ENCODE measurements at places on chromosomes 12 and 14. TPM values are rescaled to one million over a fixed set of nuclear protein-coding genes. Genes with fewer than 3 reads are reported as not detected.

The FAIM2 gene
- total RNA-seq, result 3.9 TPM

The OR4N5 gene
- total RNA-seq, result not detected

The GPR137C gene
- total RNA-seq, result 0.43 TPM

The PAPLN gene
- total RNA-seq, result 4.3 TPM

The MGP gene
- 10.6 TPM for total RNA-seq

DNA sequence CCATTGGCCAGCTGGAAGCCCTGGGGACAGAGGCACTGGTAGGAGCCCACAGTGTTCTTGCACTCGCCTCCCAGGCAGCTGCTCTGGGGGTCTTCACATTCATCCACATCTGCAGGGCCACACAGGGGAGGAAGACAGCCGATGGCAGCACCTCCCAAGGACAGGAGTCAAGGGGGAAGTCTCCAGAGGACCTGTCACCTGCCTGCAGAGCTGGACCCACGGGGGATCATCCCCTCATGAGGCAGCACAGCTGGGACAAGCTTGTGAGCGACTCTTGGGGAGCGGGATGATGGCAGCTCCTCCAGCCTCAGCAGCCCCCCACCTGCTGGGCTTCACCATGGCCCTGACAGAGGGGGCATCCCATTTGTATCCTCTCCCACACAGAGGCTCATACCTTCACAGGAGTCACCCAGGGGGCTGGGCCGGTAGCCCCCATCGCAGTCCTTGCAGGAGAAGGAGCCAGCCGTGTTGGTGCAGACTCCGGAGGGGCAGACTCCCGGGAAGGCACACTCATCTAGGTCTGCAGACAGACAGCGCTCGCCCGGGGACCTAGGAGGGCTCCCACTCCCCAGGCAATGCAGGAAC, 15.4 kb downstream of the ISCA2 start:
- no peak for DNase-seq

GRCh38 chr14:55980970-55981369, 137.2 kb upstream of the PELI2 start:
- no peak for DNase-seq

DNA sequence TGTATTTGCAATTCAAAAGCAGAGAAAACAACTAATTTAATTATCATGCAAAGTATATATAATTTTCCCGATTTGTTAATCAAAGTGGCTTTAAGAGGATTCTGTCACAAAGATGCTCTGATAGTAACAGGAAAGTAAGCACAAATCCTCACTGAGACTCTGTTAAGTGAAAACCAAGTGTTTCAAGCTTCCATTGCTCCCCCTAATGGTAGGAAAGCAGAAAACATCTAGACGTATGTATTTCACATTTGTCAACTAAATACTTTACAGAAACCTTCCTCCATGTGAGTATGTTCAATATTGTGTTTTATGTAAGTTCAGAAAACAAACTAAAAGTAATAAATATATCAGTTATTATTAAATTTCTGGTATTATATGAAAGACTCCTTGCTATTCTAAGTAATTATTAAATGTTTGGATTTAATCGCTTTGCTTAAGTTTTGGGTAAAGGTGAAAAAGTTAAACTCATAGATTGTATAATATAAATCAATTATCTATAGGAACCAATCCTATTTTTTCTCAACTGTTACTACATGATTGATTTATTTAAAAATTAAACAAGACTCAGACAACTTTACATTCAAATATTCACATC, 1.5 kb upstream of the NTS start:
- peak; percentile 65 for DNase-seq

DNA sequence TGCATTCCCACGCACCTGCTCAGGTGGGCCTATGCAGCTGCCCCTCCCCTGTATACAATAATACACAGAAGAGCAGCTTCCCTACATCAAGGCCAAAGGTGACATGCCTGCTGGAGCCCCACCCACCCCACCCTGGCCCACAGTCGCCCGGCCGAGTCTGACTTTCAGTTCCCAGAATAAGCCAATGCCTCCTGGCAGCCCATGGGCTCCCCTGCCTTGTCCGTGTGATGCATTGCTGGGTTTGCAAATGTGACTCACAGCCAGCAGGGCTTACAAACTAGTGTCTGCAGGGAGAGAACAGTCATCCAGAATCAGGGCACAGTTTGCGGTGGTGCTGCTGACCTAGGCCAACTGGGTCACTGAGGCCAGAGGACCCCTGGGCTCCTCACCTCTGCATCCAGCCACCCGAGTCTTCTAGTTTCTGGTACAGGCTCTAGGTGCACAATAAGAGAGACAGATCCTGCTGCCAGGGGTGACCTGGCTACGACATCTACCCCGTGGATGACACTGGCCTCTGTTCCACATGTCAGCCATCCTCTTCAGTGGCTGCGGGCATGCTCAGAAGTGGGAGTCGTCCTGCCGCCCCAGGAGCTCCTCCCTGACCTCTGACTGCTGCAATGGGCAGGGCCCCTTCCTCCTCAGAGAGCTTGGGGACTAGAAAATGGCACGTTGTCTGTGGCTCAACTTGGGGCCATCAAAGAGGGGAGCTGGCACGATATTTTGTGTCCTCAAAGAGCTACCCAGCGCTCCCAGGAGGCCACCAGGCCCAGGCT, 84.5 kb downstream of the CHGA start:
- DNase-seq, result peak; percentile 58

DNA sequence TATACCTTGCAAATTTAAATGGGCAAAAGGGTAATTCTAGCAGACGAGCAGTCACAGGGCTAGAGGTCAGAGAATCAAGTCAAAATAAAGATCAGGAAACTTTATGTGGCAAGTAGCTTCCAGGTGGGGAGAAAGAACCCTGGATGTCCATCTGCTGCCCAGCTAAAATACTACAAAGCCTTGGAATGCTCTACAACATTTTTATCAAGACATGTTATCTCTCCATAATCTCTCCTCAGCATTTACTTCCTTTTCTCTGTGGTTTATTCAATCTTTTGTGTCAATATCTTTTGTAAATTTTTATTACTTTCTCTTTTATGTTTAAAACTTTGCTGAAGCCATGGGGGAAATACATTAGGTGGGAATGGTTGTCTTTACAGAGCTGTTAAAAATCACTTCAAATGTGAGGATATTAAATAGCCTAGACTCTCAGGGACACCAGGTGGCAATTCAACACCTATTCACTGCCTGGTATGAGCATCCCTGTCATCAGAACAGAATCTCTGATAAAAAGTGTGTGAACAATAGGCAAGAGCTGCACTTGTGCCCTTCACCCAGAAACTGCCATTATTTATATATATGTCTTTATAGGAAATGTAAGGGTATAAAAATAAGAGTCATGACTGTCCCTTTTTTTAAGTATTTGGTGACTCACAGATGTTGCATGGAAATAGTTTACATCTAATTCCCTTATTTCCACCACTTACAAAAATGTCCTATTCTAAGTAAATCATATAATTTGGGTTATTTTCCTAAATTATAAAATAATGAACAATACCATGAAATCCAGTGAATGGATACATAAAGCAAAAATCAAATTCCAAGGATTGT, 152.9 kb downstream of the EPS8 start:
- no peak for DNase-seq

- DNase-seq, result no peak
These were observed 20.0 kb downstream of the TMED8 start for GRCh38 chr14:77356899-77357298.

DNA sequence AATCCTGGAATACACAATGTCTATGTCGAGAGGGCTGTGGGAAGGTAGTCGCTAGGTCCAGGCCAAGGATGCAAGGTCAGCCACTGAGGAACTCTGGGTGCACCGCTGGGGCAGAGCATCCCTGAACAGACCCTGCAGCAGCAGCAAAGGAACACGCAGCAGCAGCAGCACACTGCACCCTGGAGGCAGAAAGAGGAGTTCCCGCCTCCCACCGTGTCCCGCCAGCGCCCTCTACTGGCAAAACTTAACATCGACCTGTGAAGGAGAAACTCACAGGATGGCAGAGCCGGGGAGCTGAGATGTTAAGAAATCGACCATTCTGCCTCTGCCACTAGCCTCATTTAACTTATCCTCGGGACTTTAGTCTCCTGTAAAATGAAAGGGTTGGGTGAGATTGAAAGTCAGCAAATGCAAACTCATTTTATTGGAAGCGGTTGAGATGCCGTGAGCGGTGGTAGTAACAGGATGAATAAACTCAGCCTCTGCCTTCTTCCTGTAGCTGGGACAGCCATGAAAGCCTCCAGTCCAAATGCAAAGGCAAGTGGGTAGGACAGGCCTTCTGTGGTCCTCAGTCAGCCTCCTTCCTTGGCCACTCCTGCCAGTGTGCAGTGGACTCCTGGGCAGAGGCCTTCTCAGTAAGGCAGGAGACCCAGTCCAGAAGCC, 45.6 kb downstream of the STAB2 start:
- DNase-seq, result peak; percentile 58

DNA sequence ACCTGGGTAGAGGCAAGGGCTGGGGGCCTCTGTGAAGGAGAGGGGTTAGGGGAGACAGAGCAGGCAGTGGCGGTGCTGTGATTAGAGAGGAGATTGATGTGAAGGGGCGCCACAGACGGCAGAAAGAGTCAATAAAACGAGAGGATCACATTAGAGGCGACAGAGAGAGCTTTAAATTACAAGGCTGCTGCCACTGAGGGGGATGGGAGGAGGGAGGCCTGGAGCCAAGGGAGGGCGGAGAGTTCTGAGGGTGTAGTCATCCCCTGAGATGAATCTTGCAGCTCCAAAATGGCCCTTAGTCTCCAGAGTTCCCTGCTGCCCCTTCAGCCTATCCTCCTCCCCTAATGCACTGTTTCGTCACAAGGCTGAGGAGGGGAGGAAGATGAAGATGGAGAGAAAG, 12.8 kb downstream of the ZFHX2 start:
- no peak for DNase-seq

GRCh38 chr12:44709166-44709565, 166.9 kb downstream of the NELL2 start:
- DNase-seq, result no peak

DNA sequence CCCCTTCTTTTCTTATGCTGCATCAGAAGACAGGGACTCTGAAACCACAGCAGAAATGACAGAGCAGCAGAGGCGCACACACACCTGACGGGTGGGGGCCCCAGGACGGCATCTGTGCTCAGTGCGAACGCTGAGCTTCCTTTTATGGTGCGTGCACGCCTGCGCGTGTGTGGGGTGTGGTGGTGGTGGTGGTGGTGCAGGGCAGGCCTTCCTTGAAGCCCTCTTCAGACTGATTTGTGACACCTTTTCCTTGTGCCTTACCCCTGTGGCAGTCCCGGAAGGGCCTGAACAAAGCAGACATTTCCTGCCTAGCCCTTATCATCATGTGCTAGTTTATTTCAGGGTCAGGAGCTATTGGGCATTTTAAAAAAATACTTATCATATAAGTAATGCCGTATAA, 75.7 kb downstream of the TSPAN9 start:
- no peak for DNase-seq

GRCh38 chr14:20334017-20334416, 938 bp upstream of the CCNB1IP1 start:
- no peak for DNase-seq

GRCh38 chr14:24775950-24776349, 142.0 kb upstream of the GZMB start:
- DNase-seq, result no peak

- no peak for DNase-seq
These were observed 136.7 kb upstream of the FBXO33 start for GRCh38 chr14:39568809-39569538.

- DNase-seq, result peak; percentile 89
These were observed at the start of gene EID3 for GRCh38 chr12:104303538-104304151. Gene EID3, plus strand, starts transcription at chr12:104303739. Its CDS starts 196 bp downstream, at chr12:104303935.

DNA sequence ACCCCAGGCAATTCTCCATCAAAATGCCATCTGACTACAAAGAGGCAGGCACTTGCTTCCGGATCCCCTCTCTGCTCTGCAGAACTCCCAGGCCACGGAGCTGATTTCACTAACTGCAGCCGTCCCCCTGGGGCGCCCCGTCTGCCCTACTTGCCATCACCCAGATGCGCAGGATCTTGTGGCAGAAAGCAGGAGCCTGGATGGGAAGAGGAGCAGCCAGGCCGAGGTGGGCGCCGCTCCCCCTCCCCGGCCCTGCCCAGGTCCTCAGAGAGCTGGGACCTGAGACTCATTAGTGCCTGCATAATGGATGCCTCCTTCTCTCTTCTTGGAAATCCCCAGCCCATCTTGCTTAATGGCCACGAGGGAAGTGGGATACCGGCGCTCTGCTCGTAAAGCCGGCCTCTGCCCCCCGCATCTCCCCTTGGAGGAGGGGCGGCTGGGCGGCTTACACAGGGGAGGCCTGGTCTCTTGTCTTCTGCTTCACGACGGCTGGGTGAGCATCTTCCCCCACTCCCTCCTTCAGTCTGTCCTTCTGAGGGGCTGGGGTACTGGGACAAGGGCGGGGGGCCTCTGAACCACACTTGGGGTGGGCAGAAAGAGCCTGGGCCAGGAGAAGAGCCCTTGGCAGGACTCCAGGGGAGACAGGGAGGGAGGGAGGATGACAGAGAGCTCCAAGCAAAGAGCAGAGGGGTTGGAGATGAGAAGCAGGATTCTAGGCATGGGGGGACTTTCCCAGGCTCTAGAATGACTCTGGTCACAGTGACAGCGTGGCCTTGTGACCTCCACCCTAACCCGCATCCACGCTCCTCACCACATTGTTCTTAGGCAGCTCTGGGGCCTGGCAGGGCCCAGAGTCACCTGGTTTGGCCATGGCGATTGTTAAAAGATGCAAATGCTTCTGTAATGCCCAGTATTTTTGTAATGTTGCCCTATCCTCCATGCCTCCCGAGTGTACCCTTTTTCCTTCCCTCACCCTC, 19.4 kb upstream of the EML1 start:
- DNase-seq, result no peak

GRCh38 chr14:55123852-55124639, 5.0 kb upstream of the LGALS3 start:
- DNase-seq, result peak; percentile 65

- DNase-seq, result peak; percentile 77
These were observed 119.7 kb upstream of the DNM1L start for GRCh38 chr12:32559434-32559833.

DNA sequence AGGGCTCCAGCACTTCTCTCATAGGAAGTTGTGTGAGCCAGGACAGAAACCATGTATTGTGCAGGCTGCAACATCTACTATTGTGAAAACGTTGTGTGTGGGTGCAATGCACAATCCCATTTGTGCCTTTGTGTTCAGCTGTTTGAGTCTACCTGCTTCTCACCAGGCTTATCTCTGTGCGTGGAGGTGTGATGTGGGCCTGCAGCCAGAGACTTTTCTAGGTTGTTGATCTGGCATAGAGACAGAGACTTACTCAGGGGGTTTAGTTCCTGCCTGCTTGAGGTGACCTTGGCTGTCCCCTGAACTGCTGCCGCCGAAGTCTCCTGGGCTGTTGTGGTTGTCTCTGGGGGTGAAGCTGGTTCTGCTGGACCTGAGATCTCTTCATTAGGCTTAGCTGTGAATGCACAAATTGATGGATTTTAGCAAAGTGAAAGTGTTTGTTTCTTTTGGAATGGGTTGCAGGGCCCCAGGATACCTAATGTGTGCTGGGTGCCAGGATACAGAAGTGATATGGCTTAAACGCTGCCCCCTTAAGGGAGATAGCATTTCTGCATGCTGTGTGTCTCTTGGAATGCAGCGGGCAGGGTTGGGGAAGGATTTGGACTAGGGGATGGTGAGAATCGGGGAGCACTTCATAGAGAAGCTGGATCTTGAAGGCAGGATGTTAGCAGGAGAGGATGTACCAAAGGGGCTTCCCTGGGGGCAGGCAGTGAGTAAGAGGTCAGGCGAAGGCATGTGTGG, 2.5 kb downstream of the LACRT start:
- no peak for DNase-seq

GRCh38 chr12:79455286-79455685, 235.5 kb downstream of the PAWR start:
- peak; percentile 72 for DNase-seq
